ENCODE measurements at places on chromosomes 7 and 10.

DNA sequence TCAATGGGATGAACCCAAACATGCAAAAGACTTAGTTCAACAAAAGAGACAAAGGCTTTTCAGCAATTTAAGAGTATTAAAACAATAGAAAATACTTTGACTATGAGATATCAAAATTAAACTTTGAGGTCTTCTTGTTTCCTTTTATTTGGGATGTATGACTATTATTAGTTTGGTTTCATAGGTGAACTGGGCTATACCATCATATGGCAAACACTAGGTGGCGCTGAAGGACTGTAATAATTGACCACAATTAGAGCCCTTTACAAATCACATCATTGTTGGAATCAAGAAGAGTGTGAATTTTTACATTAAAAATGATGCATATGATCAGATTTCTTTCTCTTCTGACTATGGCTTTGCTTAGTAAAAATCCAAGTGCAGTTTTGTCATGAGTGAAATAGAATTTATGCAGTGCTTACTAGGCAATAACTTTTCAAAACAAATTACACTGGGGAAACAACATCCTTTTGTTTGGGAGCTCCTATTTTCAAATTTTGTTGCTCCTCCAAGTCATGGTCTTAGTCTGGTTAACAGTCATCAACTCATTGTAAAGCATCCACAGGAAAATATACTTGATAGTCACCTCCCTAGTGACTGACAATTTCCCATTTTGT is 14.7 kb upstream of the NXPH1 start:
- H3K36me3 ChIP-seq, result no peaks in the 10 kb centered on the region
- peak; percentile 69 for DNase-seq
- H3K27ac ChIP-seq, result no peak overlapping the region

DNA sequence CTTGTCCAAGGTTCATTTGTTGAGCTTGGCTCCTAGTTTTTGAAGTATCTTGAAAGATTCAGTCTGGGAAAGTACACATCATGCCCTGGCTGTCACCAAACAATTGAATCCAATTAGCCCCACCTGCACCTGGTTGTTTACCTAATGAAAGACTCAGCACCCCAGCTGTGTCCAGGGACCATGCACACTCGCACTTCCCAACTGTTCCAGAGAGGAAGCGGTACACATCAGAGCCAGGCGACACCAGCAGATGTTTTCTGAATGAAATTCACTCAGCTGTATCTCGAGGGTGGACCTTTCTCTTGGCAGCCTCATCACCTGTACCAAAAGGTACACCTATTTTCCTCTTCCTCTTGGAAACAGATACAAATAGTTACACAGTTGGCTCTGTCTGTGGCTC is 216.4 kb upstream of the LRGUK start:
- H3K36me3 ChIP-seq, result no peaks in the 10 kb centered on the region
- no peak for DNase-seq
- no peak overlapping the region for H3K27ac ChIP-seq
- no peaks in the 10 kb centered on the region for H3K4me1 ChIP-seq
- no peaks in the 10 kb centered on the region for H3K27me3 ChIP-seq
- no peak overlapping the region for H3K4me3 ChIP-seq

GRCh38 chr7:1114088-1114487 is 26.2 kb downstream of the GPER1 start:
- H3K27ac ChIP-seq, result no peak overlapping the region
- H3K4me3 ChIP-seq, result no peak overlapping the region
- no peaks in the 10 kb centered on the region for H3K27me3 ChIP-seq
- DNase-seq, result no peak
- peaks cover under 1% of the 10 kb centered on the region for H3K4me1 ChIP-seq

DNA sequence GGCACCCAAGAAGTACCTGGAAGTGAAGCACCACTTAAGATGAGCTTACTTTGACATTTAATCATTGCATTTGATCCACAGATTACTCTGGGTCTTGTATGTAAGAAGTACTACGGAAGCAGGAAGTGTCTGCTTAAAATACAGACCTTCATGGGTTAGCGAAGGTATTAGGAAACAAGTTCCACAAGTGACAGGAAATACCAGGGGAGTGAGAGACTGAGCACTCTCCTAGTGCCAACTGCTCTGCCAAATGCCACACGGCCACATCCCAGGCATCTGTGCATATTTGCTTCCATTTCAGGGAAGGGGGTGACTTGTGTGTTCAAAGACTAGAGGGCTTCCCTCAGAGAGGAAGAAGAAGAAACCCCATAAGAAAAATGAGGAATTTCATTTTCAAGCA is 57.2 kb upstream of the ANK3 start:
- peaks cover 2% of the 10 kb centered on the region for H3K4me1 ChIP-seq
- no peaks in the 10 kb centered on the region for H3K36me3 ChIP-seq
- H3K27ac ChIP-seq, result no peak overlapping the region
- DNase-seq, result no peak

GRCh38 chr10:67079126-67079525 is 153.3 kb downstream of the LRRTM3 start:
- no peaks in the 10 kb centered on the region for H3K27me3 ChIP-seq
- H3K36me3 ChIP-seq, result no peaks in the 10 kb centered on the region

DNA sequence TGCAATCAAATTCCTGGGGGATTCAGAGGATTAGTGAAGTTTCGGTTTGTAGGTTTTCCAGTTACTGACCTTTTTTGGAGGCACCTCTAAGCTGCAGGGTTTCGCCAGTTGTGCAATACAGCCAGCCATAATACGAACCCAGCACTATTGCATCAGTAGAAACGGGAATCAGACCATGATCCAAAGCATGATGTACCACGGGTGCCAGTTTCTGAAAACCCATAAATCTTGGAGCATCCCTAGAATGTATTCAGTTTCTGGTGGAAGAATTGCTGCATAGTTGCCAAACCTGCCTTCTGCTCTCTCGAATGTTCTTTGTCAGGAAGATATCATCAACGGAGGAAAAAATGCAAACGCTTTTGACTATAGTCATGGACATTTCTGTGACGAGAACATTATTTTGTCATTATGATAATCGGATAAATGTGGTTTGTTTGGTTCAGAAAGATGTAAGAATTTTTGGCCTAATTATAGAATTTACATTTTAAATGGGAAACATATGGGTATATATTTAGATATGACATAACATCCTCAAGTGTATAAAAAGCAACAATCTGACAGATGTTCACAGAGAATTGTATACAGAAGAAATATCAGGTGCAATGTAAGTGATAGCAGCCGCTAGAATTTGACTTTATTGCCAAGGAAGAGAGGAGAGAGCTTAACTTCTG is 186.2 kb upstream of the PRKCQ start:
- no peaks in the 10 kb centered on the region for H3K4me1 ChIP-seq
- H3K27ac ChIP-seq, result no peak overlapping the region
- no peak for DNase-seq
- H3K36me3 ChIP-seq, result no peaks in the 10 kb centered on the region
- H3K27me3 ChIP-seq, result peaks cover 9% of the 10 kb centered on the region

DNA sequence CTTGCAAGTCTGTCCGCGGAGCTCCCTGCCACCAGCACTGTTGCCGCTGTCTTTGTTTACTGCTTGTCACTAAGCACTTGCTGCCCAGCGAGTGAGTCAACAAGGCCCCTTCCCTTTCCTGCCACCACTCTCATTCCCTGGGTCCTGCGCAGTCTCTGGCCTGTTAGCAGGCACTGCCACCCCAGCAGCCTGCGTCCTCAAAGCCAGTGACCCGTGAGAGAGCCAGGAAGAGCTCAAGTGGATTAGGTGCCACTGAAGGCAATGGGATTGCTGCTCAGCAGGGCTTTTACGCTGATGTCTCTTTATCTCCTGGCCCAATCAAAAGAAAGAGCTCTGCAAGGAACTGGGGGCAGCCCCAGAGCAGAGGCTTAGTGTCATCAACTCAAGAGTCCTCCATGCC is at the start of gene FRMPD2:
FRMPD2 (minus strand) TSS at position 61 of the 400 bp plus-strand sequence. CDS start 129 bp downstream, outside the sequence.
- H3K36me3 ChIP-seq, result no peaks in the 10 kb centered on the region
- no peaks in the 10 kb centered on the region for H3K4me1 ChIP-seq
- no peak within 1 kb of the TSS for H3K4me3 ChIP-seq
- no peaks in the 10 kb centered on the region for H3K27me3 ChIP-seq

GRCh38 chr10:28880683-28880950 is 203.3 kb downstream of the BAMBI start:
- H3K4me1 ChIP-seq, result no peaks in the 10 kb centered on the region
- no peaks in the 10 kb centered on the region for H3K36me3 ChIP-seq
- no peaks in the 10 kb centered on the region for H3K27me3 ChIP-seq
- no peak for DNase-seq
- H3K27ac ChIP-seq, result no peak overlapping the region

GRCh38 chr7:107981466-107981865 is 21.5 kb downstream of the LAMB1 start:
- H3K4me1 ChIP-seq, result no peaks in the 10 kb centered on the region
- H3K27me3 ChIP-seq, result no peaks in the 10 kb centered on the region

GRCh38 chr10:51010977-51011376 is 63.3 kb upstream of the PRKG1 start:
- no peak overlapping the region for H3K27ac ChIP-seq
- no peaks in the 10 kb centered on the region for H3K27me3 ChIP-seq
- no peak overlapping the region for H3K4me3 ChIP-seq
- no peaks in the 10 kb centered on the region for H3K36me3 ChIP-seq
- no peak for DNase-seq

- no peaks in the 10 kb centered on the region for H3K36me3 ChIP-seq
- no peaks in the 10 kb centered on the region for H3K27me3 ChIP-seq
- peaks cover 8% of the 10 kb centered on the region for H3K4me1 ChIP-seq
- DNase-seq, result no peak
Observed at GRCh38 chr7:127799535-127800305, 147.7 kb downstream of the SND1 start.

GRCh38 chr7:85471740-85472139 is 284.9 kb upstream of the SEMA3D start:
- H3K27ac ChIP-seq, result no peak overlapping the region
- no peaks in the 10 kb centered on the region for H3K27me3 ChIP-seq
- no peak overlapping the region for H3K4me3 ChIP-seq
- no peaks in the 10 kb centered on the region for H3K36me3 ChIP-seq
- no peak for DNase-seq
- no peaks in the 10 kb centered on the region for H3K4me1 ChIP-seq

DNA sequence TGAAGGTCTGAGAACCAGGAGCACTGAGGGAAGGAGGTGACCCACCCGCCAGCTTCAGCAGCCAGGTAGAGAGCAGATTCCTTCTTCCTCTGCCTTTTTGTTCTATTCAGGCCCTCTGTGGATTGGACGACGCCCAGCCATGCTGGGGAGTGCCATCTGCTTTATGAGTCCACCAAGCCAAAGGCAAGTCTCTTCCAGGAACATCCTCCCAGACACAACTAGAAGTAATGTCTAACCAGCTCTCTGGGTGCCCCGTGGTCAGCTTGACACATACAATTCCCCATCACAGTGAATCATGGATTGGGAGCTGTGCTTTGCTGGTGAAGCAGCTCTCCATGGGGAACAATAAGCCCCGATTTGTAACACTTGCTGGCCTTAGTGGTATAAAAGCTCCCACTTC is 125.2 kb downstream of the CCDC3 start:
- H3K4me3 ChIP-seq, result no peak overlapping the region
- no peak overlapping the region for H3K27ac ChIP-seq
- H3K36me3 ChIP-seq, result no peaks in the 10 kb centered on the region
